ENCODE measurements at places on chromosomes 7 and 10.

DNA sequence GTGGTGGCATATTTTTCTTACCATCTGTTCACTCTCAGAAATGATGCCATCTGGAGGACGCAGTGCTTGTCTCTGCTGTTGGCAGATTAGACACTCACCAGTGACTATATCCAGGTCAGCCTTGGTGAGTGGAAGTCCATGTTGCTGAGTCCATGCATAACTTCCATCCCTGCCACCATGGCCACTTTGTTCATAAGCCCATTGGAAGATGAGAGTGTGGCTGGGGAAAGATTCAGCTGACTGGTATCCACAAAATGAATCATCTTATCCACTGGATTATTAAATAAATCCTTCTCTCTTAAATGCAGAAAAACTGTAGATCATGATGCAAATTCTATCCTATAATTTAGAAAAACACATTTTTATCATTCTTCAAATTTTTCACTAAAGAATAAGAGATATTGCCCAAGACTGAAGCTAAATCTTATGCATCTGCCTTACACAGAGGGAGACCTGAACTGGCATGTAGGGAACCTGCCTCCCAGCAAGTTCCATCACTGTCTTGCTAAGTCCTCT lies 726.9 kb downstream of the TNS3 start:
- no peaks in the 10 kb centered on the region for H3K36me3 ChIP-seq
- H3K27ac ChIP-seq, result no peak overlapping the region
- no peaks in the 10 kb centered on the region for H3K27me3 ChIP-seq
- H3K4me3 ChIP-seq, result no peak overlapping the region

- H3K4me3 ChIP-seq, result no peak overlapping the region
- no peak for DNase-seq
- no peaks in the 10 kb centered on the region for H3K4me1 ChIP-seq
- no peak overlapping the region for H3K27ac ChIP-seq
- H3K27me3 ChIP-seq, result no peaks in the 10 kb centered on the region
- H3K36me3 ChIP-seq, result no peaks in the 10 kb centered on the region
These were observed 633.5 kb upstream of the ANKRD30A start for GRCh38 chr10:36491926-36492325.

DNA sequence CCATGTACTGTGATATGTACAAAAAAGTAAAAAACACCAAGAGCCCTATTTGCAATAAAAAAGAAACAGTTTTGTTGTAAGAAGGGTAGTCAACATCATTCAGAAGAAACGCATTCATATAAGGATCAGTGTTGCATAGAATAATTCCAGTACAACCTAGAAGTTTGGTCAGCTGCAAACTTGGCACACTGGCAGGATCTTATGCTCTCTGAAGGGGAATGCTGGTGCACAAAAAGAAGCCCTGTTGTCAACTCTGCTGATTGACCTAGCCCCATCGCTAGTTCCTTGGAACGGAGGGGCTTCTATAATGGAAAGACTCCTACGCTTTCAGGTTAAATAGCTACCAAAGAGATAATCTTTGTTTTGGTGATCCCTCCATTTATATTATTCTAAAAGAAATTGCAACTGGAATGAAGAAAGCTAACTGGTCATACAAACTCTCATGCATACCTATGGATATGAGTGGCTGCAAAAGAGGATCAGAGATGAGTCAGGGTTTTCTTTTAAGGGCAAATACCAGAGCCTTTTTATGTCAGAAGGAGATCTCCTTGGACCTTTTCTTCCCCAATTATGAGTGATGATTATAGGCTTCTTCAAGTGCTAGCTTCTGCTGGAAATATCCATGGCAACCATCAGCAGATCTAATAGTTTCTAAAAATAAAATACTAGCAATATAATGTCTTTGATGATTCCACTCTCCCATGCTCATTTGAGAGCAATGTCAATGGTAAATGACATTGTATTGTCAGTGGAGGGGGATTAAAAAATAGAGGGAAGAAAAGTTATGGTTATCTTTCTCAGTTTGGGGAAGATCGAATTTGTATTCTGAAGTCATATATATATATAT lies 312.4 kb upstream of the CACNA2D1 start:
- H3K4me1 ChIP-seq, result no peaks in the 10 kb centered on the region
- no peak overlapping the region for H3K27ac ChIP-seq
- no peaks in the 10 kb centered on the region for H3K27me3 ChIP-seq
- DNase-seq, result no peak
- H3K36me3 ChIP-seq, result no peaks in the 10 kb centered on the region

- H3K27me3 ChIP-seq, result no peaks in the 10 kb centered on the region
- peaks cover 18% of the 10 kb centered on the region for H3K36me3 ChIP-seq
- no peak for DNase-seq
- no peaks in the 10 kb centered on the region for H3K4me1 ChIP-seq
- H3K4me3 ChIP-seq, result no peak overlapping the region
These were observed 31.1 kb upstream of the CRHR2 start for GRCh38 chr7:30713392-30713791.

- H3K27me3 ChIP-seq, result no peaks in the 10 kb centered on the region
- H3K27ac ChIP-seq, result no peak overlapping the region
- no peaks in the 10 kb centered on the region for H3K4me1 ChIP-seq
- no peaks in the 10 kb centered on the region for H3K36me3 ChIP-seq
These were observed 73.4 kb downstream of the LYZL2 start for GRCh38 chr10:30556189-30556588.

- no peaks in the 10 kb centered on the region for H3K4me1 ChIP-seq
- no peak overlapping the region for H3K4me3 ChIP-seq
- DNase-seq, result no peak
- H3K27ac ChIP-seq, result no peak overlapping the region
These were observed 23.1 kb downstream of the PAPOLB start for GRCh38 chr7:4838626-4839334.

DNA sequence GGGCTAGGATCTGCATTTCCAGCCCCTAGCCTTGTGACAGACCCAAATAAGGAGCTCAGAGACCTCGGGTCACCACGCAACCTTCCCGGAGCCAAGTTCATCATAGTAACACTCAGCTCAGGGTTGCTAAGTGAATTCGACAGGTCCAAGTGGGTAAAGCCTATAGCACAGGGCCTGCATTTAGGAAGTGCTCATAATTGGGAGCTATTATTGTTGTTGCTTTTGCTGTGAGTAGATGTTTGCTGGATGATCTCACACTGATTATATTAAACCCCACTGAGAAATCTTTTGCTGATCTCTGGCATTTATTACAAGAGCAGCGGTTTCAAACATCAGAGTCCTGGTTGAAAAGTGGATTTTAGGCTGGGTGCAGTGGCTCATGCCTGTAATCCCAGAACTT lies 20.3 kb upstream of the SAR1A start:
- H3K27ac ChIP-seq, result no peak overlapping the region
- no peaks in the 10 kb centered on the region for H3K4me1 ChIP-seq
- H3K36me3 ChIP-seq, result no peaks in the 10 kb centered on the region
- H3K27me3 ChIP-seq, result no peaks in the 10 kb centered on the region
- H3K4me3 ChIP-seq, result no peak overlapping the region

- H3K36me3 ChIP-seq, result no peaks in the 10 kb centered on the region
- H3K27me3 ChIP-seq, result no peaks in the 10 kb centered on the region
- DNase-seq, result no peak
- H3K4me1 ChIP-seq, result peaks cover 4% of the 10 kb centered on the region
- H3K4me3 ChIP-seq, result no peak overlapping the region
These were observed 9.1 kb upstream of the PRKRIP1 start for GRCh38 chr7:102387064-102387463.

DNA sequence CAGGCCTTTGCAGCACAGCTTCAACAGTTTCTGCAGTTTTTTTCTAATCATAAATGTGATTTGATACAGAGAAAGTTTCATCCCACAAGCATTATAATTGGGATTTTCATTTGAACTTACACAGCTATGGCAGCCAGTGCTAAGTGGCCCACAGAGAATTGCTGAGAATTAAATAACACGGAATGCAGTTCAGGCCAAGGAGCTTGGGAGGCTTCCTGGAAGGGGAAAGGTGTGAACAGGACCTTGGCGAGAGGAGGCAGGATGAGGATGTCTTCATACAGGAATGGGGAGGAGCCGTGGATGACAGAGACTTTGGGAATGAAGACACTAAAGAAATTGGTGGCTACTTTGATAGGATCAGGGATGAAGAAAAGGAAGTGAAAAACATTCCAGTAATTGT lies 95.3 kb downstream of the ZNF22 start:
- H3K4me3 ChIP-seq, result no peak overlapping the region
- H3K27me3 ChIP-seq, result peaks cover 42% of the 10 kb centered on the region
- no peak for DNase-seq

DNA sequence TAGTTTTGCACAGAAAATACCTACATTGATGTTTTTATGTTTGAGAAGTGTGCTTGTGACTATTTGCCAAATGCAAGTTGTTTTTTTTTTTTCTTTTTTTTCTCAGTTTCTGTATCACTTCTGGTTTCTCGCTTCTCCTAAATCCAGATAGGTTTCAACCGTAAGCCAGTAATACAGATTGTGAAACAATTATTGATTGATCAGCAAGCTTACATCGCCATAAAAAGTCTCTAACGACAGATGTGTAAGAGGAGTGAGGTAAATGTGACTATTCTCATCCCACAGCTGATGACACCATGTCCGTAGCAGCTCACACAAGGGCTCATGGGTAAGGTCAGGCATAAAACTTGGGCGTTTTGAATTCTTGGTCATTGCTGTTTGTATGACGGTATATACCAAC lies 202.8 kb upstream of the AKR1E2 start:
- no peaks in the 10 kb centered on the region for H3K4me1 ChIP-seq
- no peak overlapping the region for H3K4me3 ChIP-seq
- no peaks in the 10 kb centered on the region for H3K36me3 ChIP-seq
- H3K27ac ChIP-seq, result no peak overlapping the region
- peaks cover 13% of the 10 kb centered on the region for H3K27me3 ChIP-seq

GRCh38 chr7:123727071-123727837 lies 21.5 kb downstream of the WASL start:
- H3K4me1 ChIP-seq, result peaks cover 18% of the 10 kb centered on the region
- no peak overlapping the region for H3K4me3 ChIP-seq
- no peak for DNase-seq
- H3K27me3 ChIP-seq, result no peaks in the 10 kb centered on the region

DNA sequence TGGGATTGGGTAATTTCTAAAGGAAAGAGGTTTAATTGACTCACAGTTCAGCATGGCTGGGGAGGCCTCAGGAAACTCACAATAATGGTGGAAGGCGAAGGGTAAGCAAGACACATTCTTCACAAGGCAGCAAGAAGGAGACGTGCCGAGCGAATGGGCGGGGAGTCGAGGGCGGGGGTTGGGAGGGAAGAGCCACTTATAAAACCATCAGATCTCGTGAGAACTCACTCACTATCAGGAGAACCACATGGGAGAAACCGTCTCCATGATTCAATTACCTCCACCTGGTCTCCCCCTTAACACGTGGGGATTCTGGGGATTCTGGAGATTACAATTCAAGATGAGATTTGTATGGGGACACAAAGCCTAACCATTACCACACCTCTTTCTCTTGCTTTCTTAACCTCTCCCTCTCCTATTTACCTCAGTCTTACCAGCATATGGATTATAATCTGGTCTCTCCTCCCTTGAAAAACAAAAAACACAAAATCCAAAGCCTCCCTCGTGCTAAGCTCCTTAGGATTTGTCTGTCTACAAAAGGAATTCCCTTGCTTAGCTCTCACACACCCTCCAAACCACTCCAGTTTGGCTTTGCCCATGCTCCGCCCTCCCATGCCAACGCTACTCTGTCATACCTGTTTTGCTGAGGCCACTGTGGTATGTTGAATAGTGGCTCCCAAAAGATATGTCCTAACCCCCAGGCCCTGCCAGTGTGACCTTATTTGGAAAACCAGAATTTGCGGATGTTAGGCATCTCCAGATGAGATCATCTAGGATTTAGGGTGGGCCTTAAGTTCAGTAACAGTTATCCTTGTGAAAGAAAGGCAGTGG lies 19.6 kb upstream of the EFCAB10 start:
- H3K4me1 ChIP-seq, result no peaks in the 10 kb centered on the region
- H3K4me3 ChIP-seq, result no peak overlapping the region
- peaks cover 2% of the 10 kb centered on the region for H3K36me3 ChIP-seq
